Sigmoid colon (tissue), 7 donors: ENCODE measurements at places on chromosomes 3 and 15.

DNA sequence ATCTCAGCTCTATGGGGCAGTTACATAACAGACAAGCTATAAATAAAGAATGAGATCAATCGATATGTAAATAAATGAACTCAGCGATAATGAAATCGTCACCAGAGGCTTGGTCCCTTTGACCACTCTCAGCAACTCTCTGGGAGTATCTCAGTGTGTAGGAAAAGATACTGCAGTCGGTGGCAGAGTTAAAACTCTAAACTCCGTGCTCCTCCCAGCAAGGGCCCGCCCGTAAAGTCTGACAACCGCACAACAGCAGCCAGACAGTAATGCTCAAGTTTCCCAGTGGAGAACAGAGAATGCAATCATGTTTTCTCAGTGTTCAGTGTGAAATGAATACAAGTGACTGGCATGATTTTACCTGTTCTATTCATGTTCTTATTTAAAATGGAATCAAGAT lies 28.3 kb upstream of the IGF1R start:
- H3K27ac ChIP-seq = no peak overlapping the region
- no peaks in the 10 kb centered on the region for H3K4me1 ChIP-seq
- DNase-seq = no peak
- no peaks in the 10 kb centered on the region for H3K27me3 ChIP-seq

GRCh38 chr15:78040653-78041244 lies 36.8 kb downstream of the TBC1D2B start:
- DNase-seq = no peak
- H3K4me3 ChIP-seq = no peak overlapping the region

- H3K4me1 ChIP-seq = no peaks in the 10 kb centered on the region
- no peaks in the 10 kb centered on the region for H3K36me3 ChIP-seq
- H3K27me3 ChIP-seq = no peaks in the 10 kb centered on the region
- no peak overlapping the region for H3K4me3 ChIP-seq
Measured at GRCh38 chr3:127790882-127791183, 31.5 kb downstream of the MGLL start.

- no peaks in the 10 kb centered on the region for H3K27me3 ChIP-seq
- peaks cover 15% of the 10 kb centered on the region for H3K4me1 ChIP-seq
- H3K4me3 ChIP-seq = peak overlapping the region; percentile 95
- H3K27ac ChIP-seq = peak overlapping the region; percentile 95
- H3K36me3 ChIP-seq = no peaks in the 10 kb centered on the region
Measured at GRCh38 chr3:30607032-30607833, 832 bp downstream of the TGFBR2 start.

DNA sequence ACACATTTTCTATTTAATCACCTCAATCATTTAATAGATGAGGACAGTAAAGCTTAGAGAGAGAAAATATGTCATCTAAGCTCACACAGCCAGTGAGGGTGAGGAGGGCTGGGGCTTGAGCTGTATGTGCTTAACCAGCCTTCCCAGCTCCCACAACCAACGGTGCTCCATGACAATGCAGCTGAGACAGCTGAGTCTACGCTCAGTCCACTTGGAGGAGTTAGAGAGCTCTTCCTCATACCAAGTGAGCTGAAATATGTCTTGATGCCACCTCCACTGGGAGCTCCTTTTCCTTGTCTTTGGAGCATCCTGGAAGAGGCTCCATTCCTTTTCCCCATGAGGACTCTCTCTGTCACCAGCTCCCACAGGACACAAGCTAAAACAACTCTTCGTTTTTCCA lies 9.3 kb downstream of the HOMER2 start:
- no peaks in the 10 kb centered on the region for H3K27me3 ChIP-seq
- no peak for DNase-seq
- no peaks in the 10 kb centered on the region for H3K4me1 ChIP-seq
- no peak overlapping the region for H3K4me3 ChIP-seq

DNA sequence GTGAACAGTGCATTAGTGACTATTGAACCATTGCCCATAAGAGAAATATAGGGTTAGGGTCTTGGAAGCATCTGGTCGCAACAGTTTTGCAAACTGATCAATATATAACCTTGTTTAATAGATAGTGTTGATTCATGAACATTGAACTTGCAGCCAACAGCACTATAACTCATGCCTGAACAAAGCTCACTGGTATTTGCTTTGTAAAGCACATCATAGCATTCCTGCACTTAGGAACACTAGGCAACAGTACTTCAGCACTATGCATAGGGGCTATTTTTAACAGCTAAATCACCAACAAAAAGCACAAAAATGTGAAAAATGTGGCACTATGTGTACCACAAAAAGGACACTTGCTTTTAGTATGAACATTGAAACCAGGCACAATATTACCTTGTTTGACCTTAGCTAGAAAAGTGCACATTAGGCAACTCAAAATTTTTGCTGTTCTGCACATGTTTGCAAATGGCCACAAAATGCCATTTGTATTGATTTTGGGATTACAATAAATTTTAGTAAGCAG lies 68.0 kb downstream of the OXNAD1 start:
- DNase-seq = no peak
- H3K27me3 ChIP-seq = no peaks in the 10 kb centered on the region
- H3K4me3 ChIP-seq = no peak overlapping the region

- no peak overlapping the region for H3K27ac ChIP-seq
- no peaks in the 10 kb centered on the region for H3K27me3 ChIP-seq
- no peaks in the 10 kb centered on the region for H3K36me3 ChIP-seq
Measured at GRCh38 chr3:174332391-174332790, 526.7 kb upstream of the NAALADL2 start.

DNA sequence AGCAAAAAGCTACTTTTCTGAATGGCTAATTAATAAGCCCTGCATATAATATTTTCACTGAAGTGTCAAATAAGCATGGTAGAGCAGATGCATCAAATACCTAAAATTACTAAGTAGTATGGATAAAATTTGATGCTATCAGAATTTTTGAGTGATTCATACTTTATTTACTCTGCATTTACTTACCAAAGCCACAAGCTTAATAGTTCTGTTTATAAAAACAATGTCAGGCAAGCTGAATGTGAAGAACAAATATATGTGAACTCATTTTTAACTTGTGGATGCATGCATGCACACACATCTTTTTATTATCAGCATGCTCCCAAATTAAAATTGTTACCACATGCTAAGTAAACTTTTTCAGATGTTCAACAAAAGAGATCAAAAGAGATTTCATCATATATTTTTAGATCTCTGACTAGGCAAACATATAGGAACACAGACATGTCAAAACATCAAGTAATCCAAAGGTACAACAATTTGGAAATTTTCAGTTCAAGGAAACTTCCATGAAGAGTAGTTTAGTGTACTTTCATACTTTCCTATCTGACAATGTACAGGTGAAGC lies 969.4 kb downstream of the ROBO1 start:
- no peak overlapping the region for H3K4me3 ChIP-seq
- no peak overlapping the region for H3K27ac ChIP-seq
- H3K4me1 ChIP-seq = no peaks in the 10 kb centered on the region
- no peak for DNase-seq

GRCh38 chr15:31261266-31262142 lies 65.1 kb upstream of the KLF13 start:
- no peaks in the 10 kb centered on the region for H3K27me3 ChIP-seq
- H3K27ac ChIP-seq = no peak overlapping the region
- no peak overlapping the region for H3K4me3 ChIP-seq
- peak; percentile 66 for DNase-seq

- H3K27ac ChIP-seq = peak overlapping the region; percentile 50
- H3K27me3 ChIP-seq = no peaks in the 10 kb centered on the region
- no peak overlapping the region for H3K4me3 ChIP-seq
- H3K36me3 ChIP-seq = no peaks in the 10 kb centered on the region
- H3K4me1 ChIP-seq = peaks cover 84% of the 10 kb centered on the region
Measured at GRCh38 chr15:73989001-73989798, 2.9 kb downstream of the STOML1 start.

- H3K27me3 ChIP-seq = no peaks in the 10 kb centered on the region
- no peaks in the 10 kb centered on the region for H3K36me3 ChIP-seq
- H3K4me3 ChIP-seq = no peak overlapping the region
- no peak overlapping the region for H3K27ac ChIP-seq
- DNase-seq = no peak
- H3K4me1 ChIP-seq = no peaks in the 10 kb centered on the region
Measured at GRCh38 chr3:4290272-4290893, 12.8 kb upstream of the SETMAR start.

DNA sequence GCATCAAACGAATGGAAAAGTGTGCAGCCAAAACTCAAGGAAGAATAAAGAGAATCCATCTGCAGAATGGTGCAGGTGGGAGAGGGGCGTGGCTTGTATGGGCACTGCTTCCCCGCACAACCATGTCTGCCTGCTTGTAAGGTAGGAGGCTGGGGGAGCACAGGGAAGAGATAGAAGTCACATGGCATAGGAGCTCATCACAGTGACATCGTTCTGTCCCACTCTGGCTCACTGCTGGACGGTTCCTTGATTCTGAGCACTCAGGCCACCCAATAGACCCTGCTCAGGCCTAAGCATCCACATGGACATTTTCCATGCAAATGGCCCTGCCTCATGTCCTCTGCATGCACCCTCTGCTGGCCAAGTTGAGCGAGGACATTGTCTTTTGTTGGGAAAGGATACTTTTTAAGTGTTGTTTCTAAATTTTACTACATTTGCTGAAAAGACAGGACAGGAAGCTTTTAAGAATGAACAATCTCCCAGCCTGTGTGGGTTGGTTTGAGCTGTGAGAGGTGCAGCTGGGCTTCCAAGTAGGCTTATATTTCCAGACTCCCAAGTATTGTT lies 3.1 kb downstream of the MYLK start:
- H3K36me3 ChIP-seq = no peaks in the 10 kb centered on the region
- DNase-seq = no peak
- no peaks in the 10 kb centered on the region for H3K27me3 ChIP-seq
- no peaks in the 10 kb centered on the region for H3K4me1 ChIP-seq
- no peak overlapping the region for H3K27ac ChIP-seq
- H3K4me3 ChIP-seq = no peak overlapping the region

GRCh38 chr15:95549168-95549738 lies 781.2 kb upstream of the NR2F2 start:
- no peaks in the 10 kb centered on the region for H3K4me1 ChIP-seq
- H3K4me3 ChIP-seq = no peak overlapping the region
- no peak for DNase-seq
- H3K36me3 ChIP-seq = no peaks in the 10 kb centered on the region
- no peak overlapping the region for H3K27ac ChIP-seq

DNA sequence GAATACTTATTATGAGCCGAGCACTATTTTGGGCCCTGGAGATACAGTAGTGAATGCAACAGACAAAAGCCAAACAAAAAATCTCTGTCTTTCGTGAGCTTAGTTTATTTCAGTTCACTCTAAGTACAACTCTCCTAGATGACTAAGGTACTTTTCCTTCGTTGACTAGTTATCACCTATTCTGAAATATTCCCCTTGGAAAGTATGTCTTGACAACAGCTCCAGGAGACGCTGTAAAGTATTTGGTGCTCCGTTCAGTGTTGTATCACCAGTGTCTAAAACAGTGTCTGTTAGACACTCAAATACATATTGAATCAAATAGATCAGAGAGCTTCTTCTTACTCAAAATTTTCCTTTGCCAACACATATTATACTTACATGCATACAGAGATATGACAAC lies 119.6 kb downstream of the TFDP2 start:
- H3K36me3 ChIP-seq = no peaks in the 10 kb centered on the region
- peak overlapping the region; percentile 59 for H3K27ac ChIP-seq
- H3K4me1 ChIP-seq = peaks cover 33% of the 10 kb centered on the region
- no peaks in the 10 kb centered on the region for H3K27me3 ChIP-seq
- H3K4me3 ChIP-seq = no peak overlapping the region

DNA sequence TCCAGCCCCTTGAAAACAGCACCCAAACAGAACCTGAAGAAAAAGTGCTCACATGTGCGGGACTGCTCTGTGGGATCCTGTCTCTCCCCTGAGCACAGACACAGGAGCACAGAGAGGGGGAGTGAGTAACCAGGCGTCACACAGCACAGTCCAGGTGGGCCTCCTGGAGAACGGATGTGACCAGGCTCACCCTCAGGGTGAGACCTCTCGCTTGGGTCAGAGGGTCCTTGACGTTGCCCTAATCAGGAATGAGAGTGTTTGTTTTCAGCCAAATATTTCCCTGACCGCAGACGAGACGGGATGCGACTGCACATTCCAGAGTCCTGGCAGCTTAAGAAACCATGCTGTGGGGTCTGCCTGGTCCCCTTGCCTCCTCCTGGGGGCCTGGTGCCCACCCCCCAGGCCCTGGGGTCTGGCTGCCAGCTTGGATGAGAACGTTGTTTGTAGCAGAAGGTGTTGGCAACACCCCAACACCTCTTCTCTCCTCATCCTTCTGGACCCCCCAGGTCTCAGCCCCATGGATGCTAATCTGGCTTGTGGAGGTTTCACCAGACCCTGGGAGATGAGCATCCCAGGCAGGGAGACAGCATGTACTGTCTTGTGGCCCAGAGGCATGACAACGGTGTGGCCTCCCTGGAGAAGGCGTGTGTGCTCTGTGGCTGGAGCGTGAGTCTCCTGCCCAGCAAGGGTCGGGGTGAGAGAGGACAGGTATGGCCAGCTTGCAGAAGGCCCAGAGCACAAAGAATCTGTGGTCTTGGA lies 42.1 kb upstream of the SLC6A6 start:
- no peak overlapping the region for H3K27ac ChIP-seq
- DNase-seq = no peak
- no peak overlapping the region for H3K4me3 ChIP-seq
- no peaks in the 10 kb centered on the region for H3K27me3 ChIP-seq
- peaks cover 11% of the 10 kb centered on the region for H3K4me1 ChIP-seq

- peak; percentile 89 for DNase-seq
- no peak overlapping the region for H3K4me3 ChIP-seq
- no peaks in the 10 kb centered on the region for H3K27me3 ChIP-seq
- H3K36me3 ChIP-seq = peaks cover 14% of the 10 kb centered on the region
- peak overlapping the region; percentile 80 for H3K27ac ChIP-seq
Measured at GRCh38 chr3:45011756-45012508, 14.2 kb upstream of the CLEC3B start.

GRCh38 chr15:26091184-26091583 lies 228.1 kb upstream of the ATP10A start:
- H3K4me3 ChIP-seq = no peak overlapping the region
- H3K27ac ChIP-seq = no peak overlapping the region
- no peaks in the 10 kb centered on the region for H3K27me3 ChIP-seq
- no peak for DNase-seq
- no peaks in the 10 kb centered on the region for H3K4me1 ChIP-seq
